ENCODE measurements at places on chromosomes 1 and 21. TPM values are rescaled to one million over a fixed set of nuclear protein-coding genes. Genes with fewer than 3 reads are reported as not detected.

The AIRE gene
- not detected for total RNA-seq

The CFHR2 gene
- total RNA-seq, result not detected

The GJB4 gene
- total RNA-seq, result not detected

The ANGPTL7 gene
- 0.65 TPM for total RNA-seq

The CELA2A gene
- not detected for total RNA-seq

The HORMAD1 gene
- total RNA-seq, result not detected

The PTGER3 gene
- 11.7 TPM for total RNA-seq

The MATN1 gene
- 0.25 TPM for total RNA-seq

The CCDC30 gene
- 5.8 TPM for total RNA-seq

The CENPF gene
- total RNA-seq, result 7.5 TPM

The FCRL6 gene
- total RNA-seq, result not detected

The LINGO4 gene
- total RNA-seq, result not detected

The DDAH1 gene
- total RNA-seq, result 88.9 TPM

The RGS16 gene
- 2.3 TPM for total RNA-seq

The PTGS2 gene
- total RNA-seq, result 15.0 TPM

The GSTM1 gene
- total RNA-seq, result 24.3 TPM
